ENCODE measurements at places on chromosomes 5 and 9. TPM values are rescaled to one million over a fixed set of nuclear protein-coding genes. Genes with fewer than 3 reads are reported as not detected.

The SYK gene
- 2.1 TPM for total RNA-seq

GRCh38 chr5:72018143-72018803 is 89.0 kb upstream of the MAP1B start:
- no peaks in the 10 kb centered on the region for H3K4me1 ChIP-seq
- no peak overlapping the region for H3K4me3 ChIP-seq
- H3K27ac ChIP-seq: no peak overlapping the region
- H3K36me3 ChIP-seq: no peaks in the 10 kb centered on the region
- no peak for DNase-seq

The PCDHB14 gene
- 0.48 TPM for total RNA-seq

DNA sequence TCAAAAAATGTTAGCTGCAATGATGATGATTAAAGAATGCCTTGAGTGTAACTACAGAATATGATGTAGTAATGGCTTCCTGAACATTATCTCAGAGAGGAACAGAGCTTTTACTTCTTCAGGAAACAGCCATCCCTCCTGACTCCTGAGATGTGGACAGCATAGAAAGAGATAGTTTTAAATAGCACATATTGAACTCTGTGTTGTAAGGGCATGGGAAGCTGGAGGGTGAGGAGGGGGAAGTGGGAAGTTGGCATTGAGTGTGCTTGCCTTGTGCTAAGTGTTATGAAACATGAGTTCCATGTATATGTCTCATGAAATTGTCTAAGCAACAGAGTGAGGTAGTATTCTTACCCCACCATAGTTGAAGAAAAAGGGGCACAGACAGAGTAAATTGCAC is 161.5 kb upstream of the SLC28A3 start:
- H3K4me3 ChIP-seq: no peak overlapping the region
- DNase-seq: no peak
- H3K27ac ChIP-seq: no peak overlapping the region

DNA sequence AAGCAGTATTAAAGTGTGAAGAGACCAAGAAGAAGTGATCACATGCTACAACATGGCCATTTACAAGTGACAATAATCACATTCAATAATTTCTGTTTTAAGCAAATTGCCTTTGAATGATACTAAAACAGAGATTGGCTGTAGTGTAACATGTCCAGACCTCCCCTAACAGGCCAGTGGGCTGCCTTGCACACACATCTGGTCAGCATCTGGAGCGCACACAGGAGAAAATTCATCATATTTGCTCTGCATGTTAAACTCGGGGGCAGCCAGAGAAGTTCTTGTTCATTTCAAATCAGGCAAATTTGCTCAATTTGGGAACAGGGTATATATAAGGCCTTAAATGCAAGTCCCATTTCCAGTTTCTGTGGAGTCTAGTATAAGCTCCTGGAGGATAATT is 111.1 kb upstream of the FBXL7 start:
- H3K36me3 ChIP-seq: no peaks in the 10 kb centered on the region
- DNase-seq: no peak
- no peaks in the 10 kb centered on the region for H3K4me1 ChIP-seq
- no peak overlapping the region for H3K4me3 ChIP-seq
- no peaks in the 10 kb centered on the region for H3K27me3 ChIP-seq
- no peak overlapping the region for H3K27ac ChIP-seq

The OR13D1 gene
- total RNA-seq: not detected

The AFAP1L1 gene
- 29.7 TPM for total RNA-seq

DNA sequence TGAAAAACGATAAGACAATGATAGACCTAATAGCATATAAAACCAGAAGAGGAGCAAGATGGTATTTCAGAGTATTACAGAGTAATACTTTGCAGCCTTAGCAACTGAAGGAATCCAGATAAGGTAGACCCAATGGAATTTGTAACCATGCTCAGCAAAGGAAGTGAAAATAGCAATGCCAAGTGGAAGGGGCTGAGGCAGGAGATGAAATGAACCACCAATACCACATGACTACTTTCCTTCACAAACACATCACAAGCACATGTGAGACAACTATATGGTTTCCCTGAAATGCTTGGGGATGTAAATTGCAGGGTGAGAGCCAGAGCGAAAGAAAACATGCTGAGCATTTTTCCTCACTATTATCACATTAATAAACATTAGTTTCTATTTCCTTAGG is 79.8 kb upstream of the MELK start:
- no peaks in the 10 kb centered on the region for H3K27me3 ChIP-seq
- peaks cover 8% of the 10 kb centered on the region for H3K4me1 ChIP-seq
- no peaks in the 10 kb centered on the region for H3K36me3 ChIP-seq

DNA sequence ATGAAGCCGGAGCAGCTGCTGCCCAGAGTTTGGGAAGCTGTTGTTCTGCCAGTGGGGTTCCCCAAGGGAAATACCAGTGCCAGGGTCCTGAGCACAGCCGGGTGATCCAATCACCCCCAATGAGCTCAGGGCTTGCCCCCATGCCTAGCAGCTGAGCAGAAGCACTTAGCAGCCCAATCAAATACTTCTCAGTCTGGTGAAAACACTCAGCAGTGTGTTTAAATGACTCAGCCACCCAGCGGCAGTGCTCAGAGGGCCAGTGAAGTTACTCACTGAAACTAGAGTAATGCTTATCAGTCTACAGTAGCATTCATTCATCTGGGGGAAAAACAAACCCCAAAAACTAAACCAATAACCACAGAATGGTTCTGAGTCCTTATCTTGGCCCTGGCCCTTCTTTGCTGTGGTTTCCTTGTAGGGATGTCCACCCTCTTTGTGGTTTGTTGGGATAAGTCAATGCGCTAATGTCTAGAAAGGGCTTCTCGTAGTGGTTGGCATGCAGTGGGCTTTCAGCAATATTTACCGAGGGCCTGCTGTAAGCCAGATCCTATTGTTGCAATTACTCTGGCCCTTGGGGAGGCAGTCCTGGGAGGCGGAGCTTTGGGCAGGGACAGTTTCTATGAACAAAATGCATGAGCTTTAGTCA is 43.1 kb downstream of the LHX2 start:
- no peak overlapping the region for H3K27ac ChIP-seq
- no peak overlapping the region for H3K4me3 ChIP-seq
- DNase-seq: no peak
- no peaks in the 10 kb centered on the region for H3K36me3 ChIP-seq
- no peaks in the 10 kb centered on the region for H3K4me1 ChIP-seq
- peaks cover 18% of the 10 kb centered on the region for H3K27me3 ChIP-seq

DNA sequence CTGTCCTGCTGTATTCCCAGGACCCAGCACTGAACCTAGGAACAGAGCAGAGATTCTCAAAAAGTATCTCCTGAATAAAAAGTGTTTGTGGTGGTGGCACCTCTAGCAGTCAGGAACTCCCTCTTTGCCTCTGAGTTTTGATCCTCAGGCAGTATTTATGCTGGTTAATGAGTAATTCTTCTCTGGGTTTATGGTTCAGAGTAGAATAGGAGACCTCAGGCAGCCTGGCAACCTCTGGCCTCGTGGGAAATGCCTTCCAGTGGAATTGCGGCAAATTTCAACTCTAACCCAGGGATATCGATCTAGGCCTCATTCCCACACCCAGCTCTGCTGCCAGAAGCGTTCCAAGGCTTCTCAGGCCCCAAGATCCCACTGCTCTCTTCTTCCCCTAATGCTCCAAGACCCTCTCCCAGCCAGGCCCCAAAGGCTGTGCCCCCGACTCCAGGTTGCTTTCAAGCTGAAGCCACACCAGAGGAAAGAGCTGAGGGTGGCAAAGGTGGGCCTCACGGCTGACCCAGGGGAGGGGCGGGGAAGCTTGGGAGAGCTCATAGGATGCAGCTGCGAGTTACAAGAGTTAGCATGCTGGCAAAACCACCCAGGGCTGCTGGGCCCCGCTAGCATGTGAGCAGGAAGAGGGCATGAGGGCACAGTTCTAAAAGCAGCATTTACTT is 10.9 kb upstream of the HDHD3 start:
- H3K27ac ChIP-seq: no peak overlapping the region
- H3K36me3 ChIP-seq: peaks cover 56% of the 10 kb centered on the region
- H3K27me3 ChIP-seq: no peaks in the 10 kb centered on the region
- DNase-seq: no peak

- no peaks in the 10 kb centered on the region for H3K4me1 ChIP-seq
- H3K4me3 ChIP-seq: no peak overlapping the region
These were observed 41.3 kb downstream of the CFAP77 start for GRCh38 chr9:132451276-132451675.

GRCh38 chr5:61534481-61535267 is 202.6 kb downstream of the ZSWIM6 start:
- H3K4me3 ChIP-seq: no peak overlapping the region
- no peaks in the 10 kb centered on the region for H3K4me1 ChIP-seq
- H3K36me3 ChIP-seq: peaks cover 66% of the 10 kb centered on the region
- no peak for DNase-seq

GRCh38 chr9:121026260-121026691 is 23.8 kb downstream of the C5 start:
- no peaks in the 10 kb centered on the region for H3K27me3 ChIP-seq
- no peak overlapping the region for H3K27ac ChIP-seq
- DNase-seq: no peak
- H3K36me3 ChIP-seq: no peaks in the 10 kb centered on the region
- H3K4me1 ChIP-seq: no peaks in the 10 kb centered on the region

GRCh38 chr9:92476962-92477361 is 5.3 kb downstream of the ASPN start:
- DNase-seq: no peak
- H3K27ac ChIP-seq: no peak overlapping the region
- no peak overlapping the region for H3K4me3 ChIP-seq
- peaks cover 20% of the 10 kb centered on the region for H3K4me1 ChIP-seq
- no peaks in the 10 kb centered on the region for H3K27me3 ChIP-seq

The SLC45A2 gene
- total RNA-seq: not detected

The CCL27 gene
- not detected for total RNA-seq

Measured in psoas muscle (tissue), 8 donors.